ENCODE measurements at places on chromosomes 7 and 10.

- DNase-seq: no peak
Observed at GRCh38 chr7:78203042-78203720, 404.6 kb downstream of the PHTF2 start.

GRCh38 chr7:126843336-126843735 is 409.4 kb downstream of the GRM8 start:
- DNase-seq: no peak

GRCh38 chr7:149616898-149617297 is 119.3 kb upstream of the ZNF746 start:
- DNase-seq: no peak

DNA sequence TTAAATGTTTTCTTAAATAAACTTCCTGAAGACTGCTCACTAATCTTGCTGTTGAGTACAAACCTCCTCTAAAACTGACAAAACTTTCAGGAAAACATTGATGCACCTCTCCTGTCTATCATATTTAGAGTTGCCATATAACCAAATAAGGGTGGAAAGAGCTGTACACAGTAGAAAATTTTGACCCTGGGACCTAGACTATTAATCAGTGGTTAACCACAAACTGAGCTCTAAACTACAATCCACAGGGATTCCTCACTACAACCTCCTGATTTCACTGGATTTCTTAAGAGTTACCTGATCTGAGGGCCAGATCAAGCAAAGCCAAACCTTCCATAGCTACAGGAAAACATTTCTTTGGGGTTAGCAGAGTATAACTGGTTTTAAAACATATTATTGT is 39.9 kb upstream of the WNT16 start:
- DNase-seq: no peak

DNA sequence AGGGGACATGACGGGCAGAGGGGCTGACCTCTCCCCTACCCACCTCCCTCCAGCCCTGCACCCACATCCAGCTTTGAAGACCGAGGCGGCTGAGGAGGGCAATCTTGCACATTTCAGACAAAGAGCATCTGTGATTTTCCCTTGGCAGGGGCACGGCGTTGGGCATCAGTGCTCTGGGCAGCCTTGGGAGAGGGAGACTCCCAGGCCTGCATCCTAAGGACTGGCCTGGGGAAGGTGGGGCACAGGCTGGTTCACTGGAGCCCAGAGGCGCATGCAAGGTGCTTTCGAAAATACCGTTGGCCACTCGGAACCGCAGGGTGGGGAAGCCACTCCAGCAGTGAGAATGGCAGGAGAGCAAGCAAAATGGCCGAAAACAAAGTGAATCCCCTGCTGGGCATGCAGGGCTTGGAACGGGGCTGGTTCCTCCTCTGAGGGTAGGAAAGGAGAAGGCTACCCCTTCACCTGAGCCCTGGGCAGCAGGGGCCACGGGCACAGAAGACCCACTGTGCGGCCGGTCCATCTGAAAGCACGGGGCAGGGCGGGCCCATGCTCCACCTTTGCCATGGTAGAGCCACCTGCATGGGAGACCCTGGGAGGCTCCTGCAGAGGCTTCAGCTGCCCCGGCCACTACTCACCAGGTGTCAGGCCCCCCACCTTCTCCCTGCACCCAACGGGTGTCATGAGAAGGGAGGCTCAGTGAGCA is 49.8 kb downstream of the EBF3 start:
- DNase-seq: no peak

GRCh38 chr7:33137103-33137502 is 7.7 kb downstream of the BBS9 start:
- DNase-seq: no peak

Data from stimulated activated CD8-positive, alpha-beta memory T cell treated with anti-CD3 and anti-CD28 coated beads, Interleukin-15, amount 100 ng/mL, for 24 hours (primary cell).